ENCODE measurements at places on chromosomes 4 and X.

DNA sequence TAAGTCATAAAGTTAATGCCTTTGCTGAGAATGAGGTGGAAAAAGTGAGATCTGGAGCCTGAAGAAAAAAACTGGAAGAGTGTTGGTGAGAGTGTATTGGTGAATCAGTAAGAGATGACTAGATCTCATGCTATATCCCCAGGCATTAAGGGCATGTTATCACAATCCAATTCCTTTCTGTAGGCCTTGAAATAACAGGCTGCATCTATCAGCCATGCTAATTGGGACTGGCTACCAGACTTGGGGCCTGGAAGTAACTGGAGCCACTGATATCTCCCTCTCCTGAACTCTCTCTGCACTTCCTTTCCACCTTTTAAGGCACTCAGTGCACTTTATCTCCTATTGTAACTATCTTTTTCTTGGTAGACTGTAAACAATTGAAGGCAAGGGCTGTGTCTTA lies 88.8 kb upstream of the HPRT1 start:
- no peak for DNase-seq

DNA sequence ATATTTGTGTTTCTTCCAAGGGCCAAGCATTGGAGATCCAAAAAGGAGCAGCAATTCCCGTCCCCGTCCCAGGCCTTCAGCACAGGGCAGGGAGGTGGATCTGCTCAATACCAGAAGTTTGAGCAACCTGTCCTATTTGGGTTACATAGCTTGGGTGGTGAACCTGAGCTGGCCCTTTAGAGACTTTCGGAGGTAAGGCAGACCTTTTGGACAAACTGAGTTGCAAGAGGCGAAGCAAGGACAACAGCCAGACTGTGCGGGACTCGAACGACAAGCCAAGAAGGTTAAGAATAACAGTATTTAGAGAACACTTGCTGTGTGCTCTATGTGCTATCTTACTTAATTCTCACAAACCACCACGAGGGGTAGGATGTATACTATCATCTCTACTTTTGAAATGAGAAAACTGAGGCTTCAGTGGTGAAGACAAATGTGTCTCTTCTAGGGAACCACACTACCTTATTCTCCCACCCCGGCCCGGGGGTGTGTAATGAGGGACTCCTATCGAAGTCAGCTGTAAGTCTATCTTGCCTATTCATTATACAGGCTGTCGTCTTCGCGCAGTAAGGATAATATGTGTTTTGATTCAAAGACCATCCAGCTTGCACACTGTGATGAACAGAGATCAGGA lies 1.3 kb downstream of the NOP14 start:
- peak; percentile 81 for DNase-seq

- no peak for DNase-seq
Measured at GRCh38 chr4:53712408-53713020, 121.2 kb upstream of the LNX1 start.

DNA sequence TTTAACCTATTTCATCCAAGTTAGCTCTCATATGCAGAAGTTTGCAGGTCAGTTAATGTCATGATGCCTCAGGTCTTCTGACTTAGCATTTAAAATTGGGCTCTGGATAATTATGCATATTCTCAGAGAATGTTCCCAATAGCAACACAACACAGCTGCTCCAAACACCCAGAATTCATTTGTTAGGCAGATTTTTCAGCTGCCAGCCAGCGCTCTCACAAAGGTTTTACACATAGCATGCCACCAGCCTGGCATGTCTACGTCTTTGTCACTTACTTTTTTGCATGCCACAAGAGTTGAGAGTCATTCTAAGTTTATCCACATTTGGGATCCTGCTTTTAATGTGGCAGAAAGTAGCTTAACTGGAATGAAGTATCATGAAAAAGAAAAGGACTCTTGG lies 84.8 kb downstream of the LIMCH1 start:
- no peak for DNase-seq

GRCh38 chr4:180434131-180434895 lies 1808.9 kb upstream of the TENM3 start:
- DNase-seq, result no peak

DNA sequence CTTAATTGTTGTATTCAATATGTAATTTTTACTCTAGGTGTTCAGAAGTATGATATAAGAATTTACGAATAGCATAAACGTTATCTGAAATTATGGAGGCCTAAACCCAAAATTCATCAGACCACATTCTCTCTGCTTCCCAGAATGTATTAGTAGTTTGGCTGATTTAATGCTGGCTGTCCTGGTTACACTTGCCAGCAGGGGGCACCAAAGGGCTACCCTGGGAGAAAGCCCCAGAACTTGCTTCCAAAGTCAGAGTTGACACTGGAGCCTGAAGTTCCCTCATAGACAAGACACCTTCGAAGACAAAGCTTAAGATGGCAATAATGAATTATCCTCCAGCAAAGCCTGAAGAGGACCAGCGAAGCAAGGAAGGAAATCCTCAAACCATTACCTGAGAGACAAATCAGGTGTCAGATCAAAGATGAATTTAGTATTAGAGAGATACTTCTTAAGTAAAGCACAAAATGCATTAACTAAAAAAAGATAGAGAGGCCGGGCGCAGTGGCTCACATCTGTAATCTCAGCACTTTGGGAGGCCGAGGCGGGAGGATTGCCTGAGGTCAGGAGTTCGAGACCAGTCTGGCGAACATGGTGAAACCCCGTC lies 11.3 kb upstream of the ANOS1 start:
- DNase-seq, result peak; percentile 57

DNA sequence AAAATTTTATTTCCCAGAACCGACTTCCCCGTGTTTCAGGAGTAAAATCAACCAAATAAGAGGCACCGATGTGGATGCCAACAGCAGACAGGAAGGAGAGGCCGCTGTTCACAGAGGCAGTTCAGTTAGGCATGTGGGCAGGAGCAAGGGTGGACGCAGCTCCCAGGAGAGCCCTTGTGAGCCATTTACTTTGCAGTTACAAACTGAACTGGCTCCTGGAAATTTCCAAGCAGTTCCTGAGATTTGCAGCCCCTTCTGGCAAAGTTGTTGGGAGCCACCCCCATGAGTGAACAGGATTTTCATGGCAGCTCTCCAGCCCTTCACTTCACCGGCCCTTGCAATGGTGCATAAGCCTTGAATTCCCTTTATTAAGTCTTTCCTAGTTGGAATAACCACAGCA lies 189.1 kb downstream of the AFAP1 start:
- DNase-seq, result no peak

GRCh38 chrX:130083107-130083490 lies 27.2 kb downstream of the ELF4 start:
- no peak for DNase-seq

DNA sequence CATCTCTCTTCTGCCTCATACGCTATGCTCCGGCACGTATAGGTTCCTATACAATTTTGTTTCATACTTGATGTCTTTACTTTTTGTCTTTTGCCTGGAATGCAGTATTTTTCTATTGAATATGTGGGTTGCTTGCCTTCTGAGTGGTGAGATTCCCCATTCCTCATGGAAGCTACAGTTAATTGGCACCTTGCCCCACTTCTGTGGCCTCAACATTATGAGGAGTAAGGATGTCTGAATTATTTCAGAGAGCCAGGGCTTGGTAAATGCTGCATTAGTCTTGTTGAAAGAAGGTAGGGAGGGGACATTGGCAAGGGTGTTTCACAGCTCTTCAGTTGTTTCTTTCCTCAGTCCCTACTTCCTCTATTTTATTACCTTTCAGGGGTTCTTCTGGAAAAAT lies 23.0 kb downstream of the CDKL5 start:
- no peak for DNase-seq

DNA sequence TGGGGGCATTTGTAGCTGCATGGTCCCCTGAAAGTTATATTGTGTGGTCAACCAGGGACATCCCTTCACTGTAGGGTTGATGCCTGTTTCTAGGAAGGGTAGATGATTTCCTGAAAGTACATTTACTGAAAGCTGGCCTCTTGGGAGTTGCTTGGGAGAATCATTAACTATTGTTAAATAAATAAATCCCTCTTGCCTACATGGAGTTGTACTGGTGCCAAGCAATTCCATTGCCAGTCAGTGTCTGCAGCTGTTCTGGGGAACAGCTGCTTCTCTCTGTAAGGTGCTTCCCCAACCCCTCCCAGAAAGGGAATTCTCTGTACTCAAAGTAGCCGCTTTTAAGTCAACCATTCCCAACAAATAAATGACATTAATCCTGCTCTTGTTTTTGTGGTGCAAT lies 51.1 kb downstream of the C4orf51 start:
- no peak for DNase-seq

GRCh38 chr4:125322366-125322730 lies 7.6 kb downstream of the FAT4 start:
- no peak for DNase-seq

GRCh38 chrX:16633754-16634153 lies 16.2 kb upstream of the S100G start:
- no peak for DNase-seq

DNA sequence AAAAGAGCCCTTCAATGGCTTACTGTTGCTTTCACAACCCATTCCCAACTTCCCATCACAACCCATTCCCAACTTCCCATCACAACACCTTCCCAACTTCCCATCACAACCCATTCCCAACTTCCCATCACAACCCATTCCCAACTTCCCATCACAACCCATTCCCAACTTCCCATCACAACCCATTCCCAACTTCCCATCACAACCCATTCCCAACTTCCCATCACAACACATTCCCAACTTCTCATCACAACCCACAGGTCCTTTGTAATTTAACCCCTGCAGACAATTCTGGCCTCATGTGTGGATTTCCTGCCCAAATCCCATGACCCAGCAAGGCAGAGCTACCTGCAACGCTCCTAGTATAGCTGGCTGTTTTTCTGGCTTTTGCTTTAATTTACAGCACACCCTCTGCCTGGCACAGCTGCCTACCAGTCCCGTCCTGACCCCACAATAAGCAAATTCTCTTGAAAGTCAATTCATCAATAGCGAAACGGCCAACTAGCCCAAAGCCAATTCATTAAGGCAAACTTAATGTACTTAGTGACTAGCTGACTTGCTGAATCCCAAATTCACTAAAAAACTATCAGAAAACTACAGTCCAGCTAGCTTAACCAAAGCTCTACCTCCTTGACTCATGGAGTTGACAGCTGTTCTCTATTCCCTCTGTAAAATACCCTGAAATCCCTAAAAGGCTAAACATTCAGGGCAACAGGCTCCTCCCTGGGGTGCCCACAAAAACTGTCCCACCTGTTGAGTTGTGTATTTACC lies 75.6 kb downstream of the AFAP1 start:
- no peak for DNase-seq

DNA sequence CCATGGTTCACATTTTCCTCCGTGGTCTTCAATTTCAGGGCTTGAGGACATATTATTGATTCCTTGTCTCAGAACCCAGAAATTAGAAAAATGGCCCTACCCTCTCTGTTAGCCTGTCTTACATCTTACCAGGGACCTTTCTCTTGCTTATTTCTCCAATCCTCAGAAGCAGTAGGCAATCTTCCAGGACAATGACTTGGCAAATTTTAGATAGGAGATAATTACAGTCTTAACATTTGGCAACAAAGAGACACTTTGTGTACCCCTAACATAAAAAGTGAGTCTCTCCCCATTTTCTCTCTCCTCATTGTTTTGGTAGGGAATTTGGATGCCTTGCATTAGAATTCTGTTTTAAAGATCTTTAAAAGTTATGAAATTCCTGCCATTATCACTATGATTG lies 778.1 kb upstream of the SLIT2 start:
- no peak for DNase-seq

DNA sequence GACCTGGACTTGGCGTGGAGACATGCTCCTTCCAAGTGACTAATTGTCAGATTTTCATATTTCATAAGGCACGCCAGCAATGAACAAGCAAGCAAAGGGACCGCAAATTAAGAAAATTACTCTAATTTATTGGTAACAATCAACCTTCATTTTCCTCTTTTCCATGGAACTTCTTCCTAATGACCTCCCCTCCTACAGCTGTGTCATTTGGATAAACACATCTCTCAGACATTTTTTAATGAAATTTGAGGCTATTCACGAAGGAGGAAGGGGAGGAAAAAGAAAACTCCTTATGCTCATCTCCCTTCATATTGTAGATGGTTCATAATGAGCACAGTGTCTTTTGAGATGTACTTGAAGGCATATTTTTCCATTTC lies 38.6 kb upstream of the TLR3 start:
- no peak for DNase-seq

- DNase-seq, result no peak
Measured at GRCh38 chr4:100079264-100079663, 111.0 kb downstream of the DDIT4L start.

DNA sequence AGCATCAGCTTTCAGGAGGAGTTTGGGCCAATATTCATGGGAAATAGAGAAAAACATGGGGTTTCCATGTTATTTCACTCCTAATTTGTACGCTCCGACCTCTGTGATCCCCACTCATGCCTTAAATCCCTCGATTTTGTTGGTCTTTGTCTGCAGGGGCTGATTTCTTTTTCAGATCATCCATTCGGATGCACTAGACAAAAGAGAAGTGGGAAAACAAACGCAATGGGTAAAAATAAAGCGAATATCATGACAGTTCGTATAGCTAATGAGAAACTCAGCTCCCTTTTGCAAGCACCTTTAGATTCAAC lies 139.1 kb upstream of the PLAC1 start:
- no peak for DNase-seq

DNA sequence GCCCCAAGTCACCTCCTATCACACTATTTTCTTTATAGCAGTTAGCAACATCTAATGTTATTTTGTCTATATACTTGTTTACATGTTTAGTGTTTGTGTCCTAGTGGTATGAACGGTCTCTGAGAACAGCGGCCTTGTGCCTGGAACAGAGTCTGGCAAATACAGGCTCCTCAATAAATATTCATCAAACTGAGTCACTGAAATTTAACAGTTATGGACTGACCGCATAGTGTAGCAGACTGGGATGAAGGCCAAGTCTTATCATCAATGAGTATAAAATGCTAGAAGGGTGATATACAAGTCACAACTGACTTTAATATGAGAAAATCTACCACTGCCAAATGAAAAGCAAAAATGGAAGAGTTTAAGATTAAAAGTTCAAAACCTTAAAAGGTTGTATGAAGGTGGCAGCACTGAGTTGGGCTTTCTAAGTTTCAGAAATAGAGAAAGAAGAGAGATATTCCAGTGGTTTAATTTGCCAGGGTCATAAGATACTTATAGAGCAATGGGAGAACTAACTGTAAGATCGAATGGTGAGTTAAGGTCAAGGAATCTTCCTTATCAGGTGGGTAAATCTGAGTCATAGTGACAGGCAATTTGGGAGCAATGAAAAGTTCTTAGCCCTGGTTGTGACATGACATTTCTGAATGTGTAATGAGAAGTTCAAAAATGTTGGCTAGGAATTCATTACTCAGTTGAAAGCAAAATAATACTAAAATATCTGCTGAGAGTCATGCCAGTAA lies 34.9 kb downstream of the ELOVL6 start:
- no peak for DNase-seq

Measured in activated naive CD4-positive, alpha-beta T cell treated with Interleukin-2 at 50 U/mL for 16 hours (primary cell).